ENCODE measurements at places on chromosomes 3 and 15.
A peak's percentile ranks its signal among the peaks of the same experiment; 100 is the strongest.

DNA sequence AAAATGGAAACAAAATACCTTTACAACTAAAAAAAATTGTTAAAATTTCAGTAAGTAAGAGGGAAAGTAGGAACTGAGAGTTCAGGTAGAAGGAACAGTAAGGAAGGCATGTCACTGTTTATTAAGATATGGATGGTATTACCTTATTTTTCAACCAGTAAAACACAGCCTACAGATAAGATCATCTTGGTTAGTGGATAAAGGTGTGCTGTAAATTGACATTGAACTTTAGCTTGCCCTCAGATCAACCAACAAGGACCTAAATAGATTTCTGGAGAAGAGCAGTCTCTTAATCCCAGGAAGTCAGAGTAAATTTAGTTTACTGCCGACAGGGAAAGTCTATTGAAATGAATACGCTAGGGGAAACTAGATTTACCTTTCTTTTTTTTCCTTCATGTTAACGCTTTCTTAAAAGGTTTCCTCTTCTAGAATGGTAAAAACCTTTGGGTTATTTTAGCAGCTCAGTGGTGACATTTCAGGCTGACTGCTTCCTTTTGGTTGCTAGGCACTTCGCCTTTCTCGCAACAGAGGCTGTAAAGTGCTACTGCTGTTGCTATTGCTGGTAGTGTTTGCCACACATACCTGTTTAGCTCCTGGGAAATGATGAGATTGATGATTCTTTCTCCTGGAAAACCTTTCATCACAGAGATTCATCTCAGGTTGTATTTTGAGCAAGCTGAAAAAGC is 12.9 kb downstream of the DZIP3 start:
- DNase-seq = peak; percentile 22

- DNase-seq = no peak
These were observed 178.6 kb upstream of the LYSMD4 start for GRCh38 chr15:99911816-99912215.

- no peak for DNase-seq
These were observed 51.0 kb downstream of the ST8SIA2 start for GRCh38 chr15:92444631-92445030.

- no peak for DNase-seq
These were observed 181.8 kb downstream of the PDCD6IP start for GRCh38 chr3:33980252-33980651.

DNA sequence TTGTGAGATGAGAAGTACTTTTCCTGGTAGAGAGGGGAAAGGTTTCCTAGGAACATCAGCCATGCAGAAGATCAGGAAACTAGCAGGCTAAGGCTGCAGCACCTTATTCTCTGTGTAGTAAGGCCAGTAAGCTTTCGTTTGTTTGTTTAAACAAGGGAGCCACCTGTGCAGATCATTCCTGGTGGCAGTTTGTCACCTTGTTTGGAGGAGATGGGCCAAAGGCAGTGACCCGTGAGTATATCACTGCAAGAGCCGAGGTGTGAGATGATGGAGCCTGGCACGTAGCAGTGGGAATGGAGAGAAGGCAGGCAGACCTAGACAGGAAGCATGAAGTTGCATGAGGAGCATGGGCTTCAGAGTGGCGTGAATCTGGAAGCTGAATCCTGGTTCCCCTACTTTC is 19.6 kb downstream of the ATG7 start:
- no peak for DNase-seq

GRCh38 chr3:72591522-72592421 is 256.5 kb downstream of the SHQ1 start:
- DNase-seq = no peak

- DNase-seq = no peak
These were observed 109.5 kb downstream of the AKAP13 start for GRCh38 chr15:85489773-85490493.

DNA sequence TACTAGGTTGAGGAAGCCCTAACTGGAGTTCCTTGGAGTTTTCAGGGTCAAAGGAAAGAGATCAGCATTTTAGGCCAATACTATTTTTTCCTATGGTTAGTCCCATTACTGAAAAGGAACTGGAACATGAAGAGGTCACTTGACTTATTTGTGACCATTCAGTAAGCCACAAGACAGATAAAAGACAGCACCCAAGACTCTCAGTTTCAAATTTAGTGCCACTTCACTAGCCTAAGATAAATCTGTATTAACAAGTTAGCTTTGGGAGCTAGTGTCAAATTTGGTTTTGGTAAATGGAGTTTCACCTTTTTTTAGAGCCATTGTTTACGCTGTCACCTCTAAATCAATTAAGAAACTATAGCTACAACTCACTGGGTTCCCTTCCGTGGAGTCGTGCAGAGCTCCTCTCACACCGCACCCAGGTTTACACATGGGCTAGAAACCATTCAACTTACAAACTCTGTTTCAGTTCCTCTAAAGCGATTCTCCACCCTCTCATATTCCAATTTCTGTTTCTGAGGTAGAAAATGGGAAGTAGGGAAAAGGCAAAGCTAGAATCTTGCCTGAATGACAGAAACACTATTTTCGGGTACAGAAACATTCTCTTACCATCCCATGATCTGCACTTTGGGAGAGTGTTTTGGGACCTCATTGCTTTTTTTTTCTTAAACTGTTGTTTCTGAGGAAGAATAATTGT is 14.4 kb downstream of the CCDC32 start:
- no peak for DNase-seq

- no peak for DNase-seq
These were observed 308.5 kb downstream of the ROBO2 start for GRCh38 chr3:77348244-77348855.

- DNase-seq = no peak
These were observed 18.6 kb downstream of the FAM174B start for GRCh38 chr15:92636908-92637481.

DNA sequence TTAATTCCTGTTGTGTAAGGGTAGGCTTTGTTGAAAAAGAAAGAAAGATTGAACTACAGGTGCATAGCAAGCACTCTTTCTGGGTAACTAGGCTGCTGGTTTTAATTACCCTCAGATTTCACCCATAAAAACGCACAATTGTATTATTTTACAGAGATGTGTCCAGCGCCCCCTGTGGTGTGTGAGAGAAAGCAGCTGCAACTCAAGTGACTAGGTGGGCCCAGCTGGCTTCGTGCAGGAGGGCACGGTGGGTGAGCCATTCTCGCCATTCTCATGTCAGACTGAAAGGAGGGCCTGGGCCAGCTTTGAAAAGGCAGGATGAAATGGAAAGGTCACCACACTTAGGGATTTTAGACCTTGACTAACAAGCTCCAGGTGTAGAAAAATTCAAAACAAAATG is 122.6 kb downstream of the LRIG1 start:
- peak; percentile 32 for DNase-seq

Measured in stimulated activated CD4-positive, alpha-beta T cell treated with anti-CD3 and anti-CD28 coated beads, Interleukin-1b, Interleukin-23, amount 100 ng/mL, for 48 hours (primary cell).